ENCODE measurements at places on chromosomes 12 and 14.
A peak's percentile ranks its signal among the peaks of the same experiment; 100 is the strongest.

DNA sequence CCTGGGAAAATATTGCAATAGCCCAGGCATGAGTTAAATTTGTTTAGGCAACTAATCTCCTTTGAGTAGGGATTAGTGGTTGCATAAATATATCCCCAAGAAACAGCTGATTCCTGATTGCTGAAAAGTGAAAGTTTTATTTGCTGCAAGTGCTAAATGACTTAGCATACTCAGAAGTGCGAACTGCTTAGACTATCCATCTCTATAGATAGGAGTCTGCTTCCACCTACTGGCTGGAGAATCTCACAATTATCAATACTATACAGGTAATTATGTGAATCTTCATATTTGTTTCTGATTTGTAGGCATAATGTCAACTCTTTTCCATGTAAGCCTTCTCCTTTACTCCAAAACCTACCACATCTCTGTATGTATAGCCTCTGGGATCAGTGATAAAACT lies 12.0 kb upstream of the SLCO1B3 start:
- DNase-seq, result no peak

DNA sequence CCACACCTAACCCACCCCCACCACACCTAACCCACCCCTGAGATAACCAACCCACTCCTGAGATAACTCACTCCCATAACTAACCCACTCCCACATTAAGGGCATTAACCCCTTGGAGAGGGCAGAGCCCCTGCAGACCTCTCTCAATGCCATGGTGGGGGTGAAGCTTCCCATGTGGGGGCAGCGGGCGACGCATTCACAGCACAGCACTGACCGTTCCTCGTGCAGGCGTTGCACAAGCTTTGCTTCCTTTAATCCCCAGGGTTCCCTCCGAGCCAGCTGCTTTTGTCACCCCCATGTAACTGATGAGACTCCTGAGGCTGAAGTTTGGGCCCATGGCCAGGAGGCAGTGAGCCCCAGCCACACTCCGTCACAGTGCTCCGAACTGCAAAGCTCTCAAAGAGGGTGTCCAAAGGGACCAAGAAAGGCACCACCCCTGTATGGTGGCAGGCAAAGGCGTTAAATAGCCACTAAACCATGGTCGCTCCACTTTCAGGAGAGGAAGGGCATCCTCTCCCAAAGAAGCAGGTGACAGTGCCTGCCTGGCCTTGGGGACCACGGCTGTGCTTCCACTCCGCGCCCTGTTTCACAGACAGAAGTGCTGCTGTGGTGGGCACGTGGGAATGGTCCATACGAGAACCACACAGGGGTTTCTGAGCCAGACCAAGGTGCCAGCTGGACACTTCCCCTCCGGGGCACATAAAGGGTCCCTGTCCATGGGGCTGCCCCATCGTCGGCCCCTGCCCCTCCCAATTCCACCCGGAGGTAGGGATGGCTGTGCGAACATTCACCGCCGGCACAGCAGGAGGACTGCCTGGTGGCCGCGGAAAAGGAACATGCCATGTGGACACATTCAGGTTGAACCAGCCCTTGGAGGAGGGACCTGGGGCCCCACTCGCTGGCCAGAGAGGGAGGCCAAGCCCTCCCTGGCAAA lies 28.3 kb downstream of the GALNT9 start:
- DNase-seq, result no peak

DNA sequence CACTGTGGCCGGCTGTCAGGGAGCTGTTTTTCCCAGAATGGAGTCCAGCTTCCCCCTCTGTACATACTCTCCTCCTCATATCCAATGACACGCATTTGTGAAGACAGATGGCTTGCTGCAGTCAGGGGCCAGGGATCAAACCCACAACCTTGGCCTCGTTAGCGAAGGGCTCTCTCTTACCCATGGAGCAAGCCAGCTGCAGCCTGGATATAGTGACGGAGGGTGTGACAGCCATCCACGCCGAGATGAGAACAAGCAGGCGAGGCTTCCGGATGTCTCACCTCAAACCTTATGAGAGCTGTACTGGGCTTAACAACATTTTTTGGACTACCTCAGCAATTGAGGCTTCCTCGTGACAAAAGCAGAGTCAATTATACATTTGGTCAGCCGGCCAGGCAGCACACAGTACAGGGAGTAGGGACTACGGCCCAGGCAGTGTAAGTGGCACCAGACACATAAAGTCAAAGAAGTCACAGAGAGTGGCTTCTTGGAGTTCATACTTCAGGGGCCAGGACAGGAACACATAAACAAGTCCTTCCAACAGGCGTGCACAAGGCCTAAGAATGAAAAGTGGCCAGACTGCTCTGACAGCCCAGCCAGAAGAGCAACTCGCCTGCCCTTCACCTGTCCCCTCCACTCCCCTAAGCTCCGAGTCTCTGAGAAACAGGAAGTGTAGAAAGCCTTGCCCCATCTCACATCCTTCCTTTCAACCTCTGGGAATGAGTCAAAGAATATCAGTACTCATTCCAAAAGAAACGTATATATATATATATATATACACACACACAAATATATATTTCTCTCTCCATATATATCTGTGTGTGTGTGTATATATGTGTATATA lies 115.1 kb downstream of the TTC7B start:
- no peak for DNase-seq

DNA sequence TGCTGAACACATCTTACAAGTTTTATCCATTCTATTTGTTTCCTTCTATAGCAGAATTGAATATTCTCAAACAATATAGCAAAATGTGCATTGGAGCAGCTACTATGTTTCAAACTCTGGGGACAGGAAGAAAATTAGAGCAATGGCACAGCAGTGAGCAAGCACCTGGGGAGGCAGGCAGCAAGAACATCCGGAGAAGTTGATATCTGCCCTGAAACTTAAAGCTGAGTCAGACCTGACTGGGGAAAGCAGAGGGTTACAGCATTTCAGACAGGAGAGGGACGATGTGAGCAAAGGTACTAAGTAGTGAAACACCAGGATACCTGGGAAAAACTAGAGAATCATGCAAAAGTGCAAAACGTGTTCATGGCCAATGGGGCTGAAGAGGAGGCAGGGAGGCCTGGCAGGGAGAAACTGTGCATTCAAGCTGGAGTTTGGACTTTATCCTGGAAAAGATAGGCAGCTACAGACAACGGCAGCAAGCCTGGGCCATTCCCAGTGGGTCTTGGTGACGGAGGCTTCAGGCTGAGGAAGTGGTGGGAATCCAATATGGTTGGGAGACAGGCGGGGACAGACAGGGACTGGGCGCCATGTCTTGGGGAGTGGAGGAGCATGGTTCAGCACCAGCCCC lies 118.0 kb upstream of the CDKN3 start:
- DNase-seq, result no peak

- DNase-seq, result no peak
These were observed 6.6 kb downstream of the ANKS1B start for GRCh38 chr12:99978152-99978551.

GRCh38 chr12:66709893-66710292 lies 31.0 kb upstream of the GRIP1 start:
- no peak for DNase-seq

DNA sequence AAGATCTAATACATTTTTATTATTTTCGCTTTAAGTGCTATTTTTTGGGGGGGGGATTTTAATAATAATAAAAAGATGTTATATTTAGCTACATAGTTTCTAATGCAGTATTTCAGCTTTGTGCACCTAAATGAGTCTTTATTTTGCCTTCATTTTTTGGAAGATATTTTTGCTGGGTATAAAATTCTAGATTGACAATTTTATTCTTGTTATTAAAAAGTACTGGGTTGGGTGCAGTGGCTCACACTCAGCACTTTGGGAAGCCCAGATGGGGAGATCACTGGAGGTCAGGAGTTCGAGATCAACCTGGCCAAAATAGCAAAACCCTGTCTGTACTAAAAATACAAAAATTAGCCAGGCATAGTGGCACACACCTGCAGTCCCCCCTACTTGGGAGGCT lies 173.6 kb downstream of the SLC15A5 start:
- DNase-seq, result no peak

DNA sequence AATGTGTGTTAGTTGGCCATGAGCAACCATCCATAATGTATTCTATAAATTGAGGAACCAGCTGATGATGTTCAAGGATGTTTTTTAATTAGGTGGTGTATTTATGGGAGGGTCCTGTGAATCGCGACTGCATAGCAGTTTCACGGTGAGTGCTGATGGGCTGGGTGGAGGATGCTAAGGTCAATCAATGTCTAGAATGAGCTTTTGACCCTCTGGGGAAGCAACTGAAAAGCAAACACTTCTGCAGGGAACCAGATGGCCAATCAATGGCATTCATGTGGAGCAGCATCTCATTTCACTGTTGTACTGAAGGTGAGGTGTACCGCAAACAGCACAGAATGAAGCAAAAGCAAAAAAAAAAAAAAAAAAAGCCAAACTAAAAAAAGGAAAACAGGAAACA lies 676.1 kb upstream of the TMEM132C start:
- no peak for DNase-seq

- DNase-seq, result no peak
These were observed 25.3 kb upstream of the DHRS2 start for GRCh38 chr14:23610815-23611289.

GRCh38 chr12:130486146-130486435 lies 148.4 kb downstream of the PIWIL1 start:
- no peak for DNase-seq

DNA sequence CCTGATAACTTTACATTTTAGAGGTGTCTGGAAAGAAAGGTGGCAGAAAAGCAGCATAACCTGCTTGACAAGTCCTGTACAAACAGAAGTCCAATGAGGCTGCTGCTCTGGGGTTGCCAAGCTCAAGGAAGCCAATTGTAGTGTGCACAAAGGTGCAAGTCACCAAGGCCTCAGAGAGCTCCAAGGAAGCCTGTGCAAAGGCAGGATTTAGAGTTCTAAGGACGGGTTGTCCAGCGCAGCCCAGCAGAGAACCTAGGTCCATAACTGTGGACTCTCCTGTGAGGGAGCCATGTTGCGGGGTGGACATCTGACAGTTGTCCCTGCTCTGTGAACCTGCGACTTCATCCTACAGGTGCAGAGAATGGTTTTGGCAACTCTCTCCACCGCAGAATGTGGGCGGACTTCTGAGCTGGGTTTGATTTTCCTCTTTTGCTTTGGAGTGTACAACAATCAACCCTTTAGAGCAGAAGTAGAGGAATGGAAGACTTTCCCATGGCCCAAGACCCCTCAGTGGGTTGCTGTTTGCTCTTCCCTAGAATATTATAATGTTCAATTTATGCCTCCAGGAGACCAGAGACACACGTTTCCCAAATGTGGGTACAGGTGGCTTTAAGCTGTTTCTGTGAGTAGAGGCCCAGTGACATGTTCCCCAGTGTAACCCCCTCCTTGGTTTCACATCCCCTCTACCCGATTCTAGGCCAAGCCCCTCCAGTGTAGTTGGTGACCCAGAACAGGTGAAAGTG lies 81.0 kb downstream of the ETV6 start:
- peak; percentile 29 for DNase-seq

- no peak for DNase-seq
These were observed 10.6 kb upstream of the PYGL start for GRCh38 chr14:50954811-50955372.

GRCh38 chr12:123111498-123112165 lies 39.3 kb downstream of the PITPNM2 start:
- no peak for DNase-seq

- DNase-seq, result no peak
These were observed 30.4 kb upstream of the DACT1 start for GRCh38 chr14:58607131-58607951.

DNA sequence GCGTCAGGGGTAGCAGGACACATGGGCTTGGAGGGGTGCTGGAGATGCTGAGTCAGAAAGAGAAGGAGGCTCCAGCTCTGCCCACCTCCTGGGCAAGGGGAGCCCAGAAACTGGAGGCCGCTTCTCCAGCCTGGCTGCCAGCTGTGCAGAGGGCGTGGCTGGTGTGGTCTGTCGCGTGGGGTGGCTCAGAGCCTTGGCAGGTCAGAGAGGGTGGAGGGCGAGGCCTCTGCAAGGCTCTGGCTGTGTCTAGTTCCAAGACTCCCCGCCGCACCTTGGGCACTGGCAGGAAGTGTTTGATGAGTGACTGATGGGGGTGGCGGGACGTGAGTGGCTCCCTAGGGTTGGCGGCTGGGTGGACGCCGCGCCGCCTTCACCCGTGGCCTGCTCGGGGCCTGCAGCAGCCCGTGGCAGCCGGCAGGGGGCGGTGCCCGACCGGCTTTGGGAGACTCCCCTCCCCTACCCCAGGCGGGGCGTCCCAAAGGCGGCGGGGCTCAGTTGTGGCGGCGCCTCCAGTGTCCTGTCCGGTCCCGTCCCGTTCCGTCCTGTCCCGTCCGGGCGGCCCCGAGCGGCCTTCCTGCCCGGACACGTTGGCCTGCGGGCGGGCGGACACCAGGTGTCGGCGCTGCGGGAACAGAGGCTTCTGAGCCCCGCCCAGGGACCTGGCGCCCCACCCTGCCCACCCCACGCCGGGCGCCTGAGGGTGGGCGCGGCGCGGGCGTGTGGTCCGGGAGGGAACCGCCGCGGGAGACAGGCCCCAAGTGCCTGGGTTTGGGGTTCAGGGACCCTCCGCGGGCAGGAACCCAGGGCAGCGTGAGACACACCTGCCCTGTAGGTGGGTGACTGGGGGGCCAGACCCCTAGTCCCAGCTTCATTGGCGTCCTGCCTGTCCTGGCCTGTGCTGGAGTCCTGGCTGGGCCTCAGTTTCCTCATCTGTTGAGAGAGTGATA lies 39.7 kb downstream of the KRT80 start:
- peak; percentile 67 for DNase-seq

DNA sequence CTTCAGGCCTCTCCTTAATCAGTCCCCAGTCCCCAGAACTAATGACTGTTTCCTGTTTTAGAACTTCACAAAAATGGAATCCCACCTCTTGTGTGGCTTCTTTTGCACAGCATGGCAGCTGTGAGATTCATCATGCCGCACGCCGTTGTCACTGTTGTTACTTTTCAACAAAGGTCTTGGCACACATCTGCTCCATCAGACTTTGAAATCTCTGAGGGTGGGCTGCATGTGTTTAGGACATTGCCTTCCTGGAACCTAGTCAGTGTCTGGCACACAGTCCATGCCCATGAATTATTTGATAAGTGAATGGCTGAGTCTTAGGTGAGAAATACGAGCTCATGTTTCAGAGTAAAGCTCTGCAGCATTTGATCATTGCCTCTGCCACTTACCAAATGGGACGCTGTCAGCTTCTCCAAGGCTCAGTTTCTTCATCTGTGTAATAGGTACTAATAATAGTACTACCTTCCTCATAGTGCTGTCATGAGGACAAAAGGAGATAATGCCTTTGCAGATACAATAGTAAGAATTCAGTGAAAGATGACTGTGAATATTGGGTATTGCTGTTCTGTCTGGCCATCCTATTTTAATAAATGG lies 90.4 kb downstream of the SRRM4 start:
- DNase-seq, result no peak

- no peak for DNase-seq
These were observed 87.3 kb downstream of the SLC41A2 start for GRCh38 chr12:104870797-104871196.

- no peak for DNase-seq
These were observed 46.9 kb downstream of the C14orf132 start for GRCh38 chr14:96086032-96086431.

DNA sequence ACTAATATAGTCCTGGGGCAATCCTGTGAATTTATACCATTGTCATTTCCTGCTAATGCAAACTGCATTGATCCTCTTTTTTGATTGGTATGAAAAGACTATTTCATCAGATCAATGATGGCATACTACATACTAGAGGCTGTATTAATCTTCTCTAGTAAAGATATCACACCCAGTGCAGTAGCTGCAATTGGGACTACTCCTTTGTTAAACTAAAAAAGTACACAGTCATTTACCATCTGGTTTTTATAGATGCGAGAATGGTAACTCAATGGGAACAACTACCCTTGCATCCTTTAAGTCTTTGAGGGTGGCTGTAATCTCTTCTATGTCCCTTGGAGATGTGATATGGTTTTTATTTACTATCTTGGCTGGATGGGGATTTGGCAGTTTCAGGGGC lies 80.2 kb upstream of the STK38L start:
- DNase-seq, result no peak

GRCh38 chr12:14935031-14935430 lies 3.3 kb downstream of the ERP27 start:
- no peak for DNase-seq
